Mucosa of gallbladder (tissue), 1 donor: ENCODE measurements at places on chromosomes 6 and 20. TPM values are rescaled to one million over a fixed set of nuclear protein-coding genes. Genes with fewer than 3 reads are reported as not detected.
A peak's percentile ranks its signal among the peaks of the same experiment; 100 is the strongest.

DNA sequence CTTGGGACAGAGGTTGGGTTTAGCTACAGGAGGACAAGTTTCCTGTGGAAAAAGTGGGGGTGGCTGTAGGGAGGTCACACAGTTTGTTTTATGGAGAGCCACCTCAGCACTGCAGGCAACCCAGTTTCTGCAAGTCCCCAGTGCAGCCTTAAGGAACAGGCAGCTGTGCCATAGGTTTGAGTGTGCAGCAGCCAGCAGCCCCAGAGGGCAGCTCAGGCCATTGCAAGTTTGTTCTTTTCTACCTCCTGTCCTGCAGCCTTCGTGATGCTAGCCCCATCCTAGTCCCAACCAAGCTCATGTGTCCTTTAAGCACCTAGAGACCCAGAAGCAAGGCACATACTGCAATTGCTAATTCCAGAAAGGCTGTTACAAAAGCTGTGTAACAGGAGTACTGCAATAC, 58.8 kb downstream of the ZBTB9 start:
- no peak for DNase-seq

GRCh38 chr6:297571-298232, 5.4 kb downstream of the DUSP22 start:
- no peak for DNase-seq

- peak; percentile 37 for DNase-seq
Observed at GRCh38 chr20:59149678-59150504, 13.7 kb upstream of the ZNF831 start.

GRCh38 chr6:134098276-134098675, 45.9 kb upstream of the SLC2A12 start:
- no peak for DNase-seq

DNA sequence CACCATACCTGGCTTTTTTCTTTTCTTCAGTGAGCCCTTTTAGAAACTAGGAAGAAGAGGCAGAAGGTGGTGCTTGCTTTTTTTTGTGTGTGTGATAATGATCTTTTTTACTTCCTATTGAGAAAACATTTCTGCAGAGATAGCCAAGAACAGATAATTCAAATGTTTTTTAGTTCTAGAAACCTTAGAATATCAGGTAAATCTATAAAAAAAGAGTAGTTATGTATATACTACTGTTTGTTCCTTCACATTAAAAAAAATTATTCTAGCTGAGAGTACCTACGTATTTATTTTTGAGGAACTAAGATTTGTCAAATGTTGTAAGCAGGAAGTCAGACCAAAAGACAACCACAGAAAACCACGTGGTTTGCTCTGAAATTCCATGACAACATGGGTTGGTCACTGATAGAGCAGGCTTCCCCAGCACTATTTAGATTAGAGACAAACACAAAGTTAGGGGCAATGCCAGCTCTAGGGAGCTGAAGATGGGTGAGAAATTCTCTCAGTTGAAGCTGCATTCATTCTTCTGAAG, 12.8 kb downstream of the STK4 start:
- peak; percentile 67 for DNase-seq

GRCh38 chr20:1724901-1725300, 67.3 kb upstream of the SIRPG start:
- DNase-seq = peak; percentile 1

- no peak for DNase-seq
Observed at GRCh38 chr20:58469616-58470015, 45.6 kb downstream of the APCDD1L start.

GRCh38 chr6:19892260-19892659, 55.1 kb downstream of the ID4 start:
- no peak for DNase-seq

GRCh38 chr6:151181706-151182363, 57.9 kb upstream of the AKAP12 start:
- DNase-seq = no peak

- no peak for DNase-seq
Observed at GRCh38 chr6:168078175-168078942, 653 bp downstream of the FRMD1 start.

DNA sequence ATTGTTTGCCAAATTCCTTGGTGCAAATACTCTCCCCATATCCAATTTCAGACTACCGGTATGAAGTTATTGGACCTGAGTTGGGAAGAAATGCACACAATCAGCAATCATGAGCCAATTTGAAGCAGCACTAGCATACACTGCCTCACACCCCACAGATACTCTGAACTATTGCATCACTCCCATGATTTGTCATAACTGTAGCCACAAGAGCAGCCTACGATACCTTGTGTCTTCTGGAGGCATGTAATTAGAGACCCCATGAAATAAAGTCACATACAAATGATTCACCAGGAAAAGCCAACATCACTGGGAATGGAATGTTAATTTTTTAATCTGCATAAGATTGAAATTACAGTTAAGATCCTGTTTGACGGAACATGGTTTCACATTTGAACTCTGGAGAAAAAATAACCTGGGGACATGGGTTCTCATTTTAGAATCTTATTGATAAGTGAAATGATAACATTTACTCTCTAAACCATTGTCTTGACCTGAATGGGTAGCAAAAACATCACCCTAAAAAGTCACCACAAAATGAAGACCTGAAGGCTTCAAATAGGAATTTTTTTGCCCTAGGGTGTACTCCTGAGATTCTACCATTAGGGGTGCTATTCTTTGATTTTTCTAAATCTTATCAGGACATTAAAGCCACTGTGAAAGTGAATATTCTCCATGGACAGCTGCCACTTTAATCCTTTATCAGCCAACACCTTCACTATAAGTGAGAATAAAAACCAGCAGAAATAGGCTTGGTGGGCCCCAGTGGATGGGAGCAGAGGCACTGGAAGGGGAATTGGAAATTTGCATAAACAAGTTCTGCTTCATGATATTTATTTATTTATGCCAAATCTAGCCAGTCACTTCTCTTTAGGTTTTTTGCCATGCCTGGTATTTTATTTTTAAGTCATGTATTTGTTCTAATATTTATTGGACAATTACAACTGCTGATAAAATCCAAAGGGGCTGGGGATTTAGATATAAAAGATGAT, 34.5 kb upstream of the HBS1L start:
- DNase-seq = no peak

- no peak for DNase-seq
Observed at GRCh38 chr20:4471221-4471620, 250.5 kb upstream of the PRND start.

DNA sequence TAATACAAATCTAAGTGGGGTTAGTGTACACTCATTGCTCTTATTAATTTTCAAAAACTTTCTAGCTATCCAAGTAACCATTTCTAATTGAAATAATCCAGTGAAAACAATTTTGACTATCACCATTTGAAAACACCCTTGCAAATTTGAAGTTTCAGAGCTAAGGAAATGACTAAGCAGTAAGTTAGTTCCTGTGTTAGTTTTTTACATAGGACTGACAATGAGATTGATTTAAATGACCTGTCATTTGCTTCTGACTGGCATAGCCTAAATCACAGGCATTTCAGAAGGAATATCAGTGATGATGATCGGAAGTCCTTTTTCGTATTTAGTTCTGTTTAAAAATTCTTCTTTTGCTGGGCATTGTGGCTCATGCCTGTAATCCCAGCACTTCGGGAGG, 27.0 kb downstream of the STK4 start:
- DNase-seq = no peak

GRCh38 chr6:35486005-35486925, 10.6 kb downstream of the TEAD3 start:
- peak; percentile 76 for DNase-seq

GRCh38 chr6:25788305-25788922, 33.9 kb downstream of the SLC17A4 start:
- DNase-seq = peak; percentile 51

- no peak for DNase-seq
Observed at GRCh38 chr20:52895701-52896100, 76.5 kb upstream of the TSHZ2 start.

DNA sequence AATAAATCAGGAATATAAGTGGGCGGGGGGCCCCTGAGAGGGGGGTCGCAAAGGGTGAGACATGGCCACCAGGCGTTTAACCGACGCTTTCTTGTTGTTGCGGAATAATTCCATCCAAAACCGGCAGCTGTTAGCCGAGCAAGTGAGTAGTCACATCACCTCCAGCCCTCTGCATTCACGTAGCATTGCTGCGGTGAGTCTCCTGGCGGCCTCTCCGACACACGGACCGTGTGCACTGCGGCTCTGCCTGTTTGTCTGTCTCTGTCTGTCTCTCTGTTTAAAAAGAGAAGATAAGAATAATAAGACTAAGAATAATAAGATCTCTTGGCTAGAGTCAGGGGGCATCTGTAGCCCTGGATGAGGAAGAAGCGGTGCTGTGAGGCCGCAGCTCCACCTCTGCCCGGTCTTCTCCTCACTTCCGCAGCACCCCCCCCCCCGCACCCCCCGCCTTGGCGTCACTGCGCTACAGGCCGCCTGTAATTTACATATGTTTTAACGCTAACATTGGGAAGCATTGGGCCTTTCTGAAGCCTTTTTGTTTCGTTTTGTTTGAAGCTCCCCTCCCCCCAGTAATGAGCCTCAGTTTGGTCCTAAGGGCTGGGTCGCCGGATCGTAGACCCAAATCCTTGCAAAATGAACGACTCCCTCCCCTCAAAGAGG, 993 bp downstream of the STX16 start:
- peak; percentile 49 for DNase-seq

The ETV7 gene
- total RNA-seq = 2.5 TPM

The TSPO2 gene
- 1.0 TPM for total RNA-seq

The TRIM31 gene
- 3.1 TPM for total RNA-seq

The PLCB1 gene
- total RNA-seq = 19.0 TPM

The SSTR4 gene
- total RNA-seq = not detected

The SLC24A3 gene
- total RNA-seq = 19.9 TPM

The RAET1E gene
- 0.23 TPM for total RNA-seq

The SLA2 gene
- 2.0 TPM for total RNA-seq
